HEK293T (cell line): ENCODE measurements at places on chromosomes 16 and 17.

GRCh38 chr17:73742948-73743381, 98.7 kb upstream of the SDK2 start:
- DNase-seq = no peak

GRCh38 chr16:18816286-18816685, 14.9 kb upstream of the ARL6IP1 start:
- no peak for DNase-seq

DNA sequence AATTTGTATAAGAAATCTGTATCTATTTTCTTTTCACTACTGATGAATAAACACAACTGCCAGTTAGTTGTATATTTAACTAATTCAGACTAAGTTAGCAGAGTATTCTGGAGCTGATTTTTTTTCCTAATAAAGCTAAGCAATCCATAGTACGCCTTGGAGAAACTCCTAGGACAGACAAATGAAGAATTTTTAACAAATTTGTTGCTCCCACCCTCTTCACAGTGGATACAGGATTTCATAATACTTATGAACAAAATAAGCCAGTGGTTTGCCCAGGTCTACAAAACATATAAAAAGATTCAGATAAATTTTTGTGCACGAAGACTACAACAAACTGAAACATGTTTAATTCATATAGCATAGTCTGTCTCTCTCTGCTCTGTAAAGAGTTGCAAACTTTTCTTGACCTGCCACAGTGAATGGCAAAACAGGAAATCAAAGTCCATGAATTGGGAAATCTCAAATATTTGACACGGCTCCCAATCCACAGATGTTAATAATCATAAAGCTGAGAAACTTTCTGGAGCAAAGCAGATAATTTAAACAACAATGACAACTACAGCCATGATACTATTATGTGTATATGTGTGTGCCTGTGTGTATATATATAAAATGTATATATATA, 594 bp upstream of the ABCA6 start:
- DNase-seq = no peak

DNA sequence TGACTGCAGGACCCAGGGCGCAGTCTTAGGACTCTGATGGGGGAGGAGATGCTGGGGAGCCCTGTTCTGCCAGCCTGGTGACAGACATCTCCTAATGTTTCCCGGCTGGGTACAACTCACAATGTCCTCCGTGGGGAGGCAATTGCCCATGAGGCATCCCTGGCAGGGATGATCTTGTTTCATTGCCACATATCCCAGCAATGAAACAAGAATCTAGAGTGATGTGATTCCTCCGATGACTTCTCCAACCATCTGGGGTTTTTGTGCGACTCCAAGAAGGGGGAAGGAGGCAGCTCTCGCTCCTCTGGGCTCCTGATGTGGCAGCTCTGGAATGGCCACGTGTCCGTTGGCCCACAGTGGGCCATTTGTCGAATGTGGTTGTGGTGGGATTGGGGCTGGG, 255.8 kb downstream of the SEC14L1 start:
- DNase-seq = no peak
